Mesenchymal stem cell (in vitro differentiated cells and primary cell): ENCODE measurements at places on chromosomes 6 and 20.

GRCh38 chr20:43938932-43939761 is 24.5 kb downstream of the TOX2 start:
- peak; percentile 99 for DNase-seq
- no peaks in the 10 kb centered on the region for H3K36me3 ChIP-seq
- no peak overlapping the region for H3K4me3 ChIP-seq
- H3K27ac ChIP-seq = no peak overlapping the region

DNA sequence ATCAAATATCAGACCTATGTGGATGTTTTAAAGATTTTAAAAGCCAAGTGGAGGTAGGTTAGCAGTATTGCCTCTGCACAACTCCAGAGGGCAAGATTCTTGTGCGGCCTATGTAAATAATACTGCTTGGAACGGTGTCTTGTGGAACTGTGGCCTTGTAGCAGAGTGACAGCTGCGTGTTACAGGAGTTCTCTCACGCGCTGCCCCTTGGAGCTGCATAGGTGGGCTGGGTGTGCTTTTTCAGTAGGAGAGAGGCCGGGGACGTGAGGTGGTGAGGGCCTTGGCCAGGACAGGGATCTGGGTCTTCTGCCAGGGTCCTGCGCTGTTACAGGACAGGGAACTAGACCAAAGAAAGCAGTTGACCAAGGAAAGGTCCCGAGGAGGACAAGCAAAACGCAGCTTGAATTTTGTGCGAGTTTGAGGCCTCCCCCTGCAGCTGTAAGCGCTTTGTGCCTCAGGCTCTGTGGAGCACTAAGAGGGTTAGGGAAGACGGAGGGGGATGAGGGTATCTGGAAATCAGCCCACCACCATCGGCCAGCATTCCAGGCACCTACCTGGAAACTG is 1.5 kb downstream of the TMEM181 start:
- no peaks in the 10 kb centered on the region for H3K27me3 ChIP-seq
- H3K27ac ChIP-seq = no peak overlapping the region
- peaks cover 4% of the 10 kb centered on the region for H3K36me3 ChIP-seq

GRCh38 chr6:151681433-151682059 is 125.9 kb upstream of the ESR1 start:
- peak overlapping the region; percentile 67 for H3K4me3 ChIP-seq
- H3K27ac ChIP-seq = no peak overlapping the region
- DNase-seq = no peak

GRCh38 chr6:35047265-35048011 is 93.7 kb downstream of the TCP11 start:
- H3K27me3 ChIP-seq = no peaks in the 10 kb centered on the region
- peak; percentile 78 for DNase-seq
- peaks cover 41% of the 10 kb centered on the region for H3K4me1 ChIP-seq
- H3K36me3 ChIP-seq = no peaks in the 10 kb centered on the region
- no peak overlapping the region for H3K4me3 ChIP-seq
